LoVo (cell line): ENCODE measurements at places on chromosomes 3 and 15.

DNA sequence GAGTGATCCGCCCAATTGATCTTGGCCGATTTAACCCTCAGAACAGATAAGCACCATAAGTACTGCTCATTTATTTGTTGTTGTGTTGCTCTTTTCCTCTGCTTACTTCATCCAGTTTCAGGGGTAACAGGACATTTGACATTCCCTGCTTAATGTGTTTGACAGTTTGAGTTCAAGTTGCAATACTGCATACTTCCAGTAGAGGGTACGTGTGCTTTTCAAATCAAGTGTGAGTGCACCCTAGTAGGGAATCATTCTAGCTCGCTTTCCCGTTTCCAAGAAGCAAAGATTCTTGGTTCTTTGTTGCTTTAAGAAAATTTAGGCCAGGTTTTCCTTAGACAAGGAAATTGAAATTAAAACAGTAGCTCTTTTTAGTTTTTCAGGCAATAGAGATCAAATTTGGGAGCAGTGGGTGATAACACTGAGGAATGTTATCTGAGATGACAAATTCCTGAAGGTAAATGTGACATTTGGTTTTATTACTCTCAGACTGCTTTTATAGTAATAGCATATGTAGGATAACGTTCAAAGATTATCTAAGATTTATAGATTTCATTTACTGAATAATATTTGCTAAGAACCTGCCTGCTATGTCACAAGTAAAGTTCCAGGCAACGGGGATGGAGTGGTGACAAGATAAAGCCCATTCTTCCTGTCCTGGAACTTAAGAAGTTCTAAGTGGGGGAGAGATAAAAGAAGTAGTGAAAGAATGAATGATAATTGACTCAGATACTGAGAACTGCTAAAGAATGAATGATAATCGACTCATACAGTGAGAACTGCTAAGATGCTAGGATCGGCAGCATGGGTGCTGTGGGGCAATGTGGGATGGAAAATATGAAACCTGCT is 73.3 kb downstream of the SYNPR start:
- DNase-seq, result peak; percentile 62

DNA sequence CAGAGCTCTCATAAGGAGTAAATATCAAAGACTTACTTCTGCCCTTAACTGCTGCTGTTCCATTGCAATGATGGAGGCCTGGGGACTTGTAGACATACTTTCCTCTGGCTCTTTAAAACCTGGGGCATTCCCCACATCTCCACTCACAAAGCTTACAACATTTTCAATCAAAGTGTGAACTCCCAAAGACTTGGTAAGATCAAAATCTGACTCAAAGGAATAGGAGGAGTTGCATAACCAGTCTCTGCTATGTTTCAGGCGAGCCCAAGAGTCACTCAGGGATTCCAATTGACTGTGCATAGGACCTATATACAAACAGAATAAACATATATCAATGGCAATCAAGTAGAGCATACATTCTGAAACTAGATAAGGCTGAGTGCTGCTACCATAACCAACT is 101.5 kb downstream of the FBXL22 start:
- no peak for DNase-seq

DNA sequence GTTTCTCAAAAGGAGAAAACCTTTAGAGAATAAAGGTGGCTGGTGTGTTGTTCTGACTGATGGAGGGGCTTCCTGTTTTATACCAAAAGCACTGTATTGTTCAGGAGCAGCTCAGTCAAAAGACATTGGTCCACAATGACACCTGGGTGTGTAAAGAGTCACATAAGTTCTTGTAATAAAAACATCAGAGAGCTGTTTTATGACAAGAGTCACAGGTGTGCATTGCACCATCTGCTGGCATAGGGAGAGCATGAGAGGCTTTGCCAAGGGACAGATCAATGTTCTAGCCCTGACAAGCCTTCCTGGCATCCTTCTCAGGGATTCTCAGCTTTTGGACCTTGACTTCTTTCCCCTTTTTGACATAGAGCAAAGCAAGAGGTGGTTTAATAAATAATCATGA is 20.4 kb downstream of the ARPP21 start:
- peak; percentile 5 for DNase-seq

DNA sequence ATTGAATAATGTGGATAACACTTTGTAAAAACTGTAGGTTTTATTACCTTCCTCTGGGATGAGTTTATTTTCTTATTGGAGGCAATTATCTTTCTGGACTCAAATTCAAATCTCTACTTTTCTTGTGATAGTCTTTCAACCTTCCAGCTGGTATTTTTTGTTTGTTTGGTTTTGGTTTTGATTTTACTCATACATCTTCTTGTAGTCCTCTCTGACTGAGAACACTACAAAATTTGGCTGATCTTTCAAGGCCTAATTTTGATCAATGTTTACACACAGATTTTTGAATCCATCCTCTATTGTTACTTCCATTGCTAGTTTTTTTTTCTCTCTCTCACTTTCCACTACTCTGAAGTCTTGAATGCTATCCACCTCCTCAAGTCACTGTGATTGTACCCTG is 303.8 kb upstream of the NECTIN3 start:
- DNase-seq, result no peak

- no peak for DNase-seq
Observed at GRCh38 chr3:11613851-11614487, 29.7 kb downstream of the VGLL4 start.

DNA sequence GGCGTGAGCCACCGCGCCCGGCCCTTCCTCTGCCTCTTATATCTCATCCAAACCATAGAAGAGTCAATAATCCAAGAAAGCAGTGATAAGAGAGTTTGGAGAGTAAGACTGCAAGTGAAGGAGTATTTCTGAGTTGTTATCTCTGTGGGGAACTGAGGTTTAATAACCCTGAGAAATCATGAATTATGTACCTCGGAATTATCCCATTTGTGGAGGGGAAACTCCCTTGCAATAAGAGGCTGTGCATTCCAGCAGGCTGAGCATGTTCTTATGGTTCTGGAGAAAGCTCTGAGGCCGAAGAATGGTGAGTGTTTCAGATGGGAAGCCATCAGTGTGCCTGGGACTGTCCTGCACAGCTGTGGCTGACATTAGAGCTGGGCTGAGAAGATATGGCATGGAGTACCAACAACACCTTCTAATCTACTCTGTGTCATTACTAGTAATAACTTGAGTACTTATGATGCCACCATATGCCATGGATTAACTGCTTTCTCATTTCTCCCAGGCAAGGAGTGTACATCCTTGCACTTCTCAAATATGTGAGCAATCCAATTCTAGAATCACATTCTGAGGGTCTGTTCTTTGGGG is 31.4 kb upstream of the NOX5 start:
- DNase-seq, result no peak

DNA sequence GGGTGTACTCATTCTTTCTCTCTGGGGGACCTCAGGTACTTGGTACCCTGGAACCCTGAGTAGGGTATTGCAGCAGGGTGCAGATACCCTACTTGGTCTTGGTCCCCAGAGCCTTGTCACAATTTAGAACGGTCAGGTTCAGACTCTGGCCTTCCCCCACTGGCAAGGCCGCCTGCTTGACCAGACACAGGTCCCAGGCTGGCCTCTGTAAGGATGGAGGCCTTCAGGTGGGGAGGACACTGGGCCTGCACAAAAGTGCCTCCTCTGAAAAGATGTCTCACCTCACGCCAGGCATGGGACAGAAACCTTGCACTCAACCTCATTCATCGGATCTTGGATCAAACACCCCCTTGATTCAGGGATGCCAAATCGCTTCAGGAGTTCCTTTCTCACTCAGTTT is 158.4 kb downstream of the KLF13 start:
- no peak for DNase-seq

- no peak for DNase-seq
Observed at GRCh38 chr15:60895986-60896385, 333.1 kb downstream of the RORA start.

DNA sequence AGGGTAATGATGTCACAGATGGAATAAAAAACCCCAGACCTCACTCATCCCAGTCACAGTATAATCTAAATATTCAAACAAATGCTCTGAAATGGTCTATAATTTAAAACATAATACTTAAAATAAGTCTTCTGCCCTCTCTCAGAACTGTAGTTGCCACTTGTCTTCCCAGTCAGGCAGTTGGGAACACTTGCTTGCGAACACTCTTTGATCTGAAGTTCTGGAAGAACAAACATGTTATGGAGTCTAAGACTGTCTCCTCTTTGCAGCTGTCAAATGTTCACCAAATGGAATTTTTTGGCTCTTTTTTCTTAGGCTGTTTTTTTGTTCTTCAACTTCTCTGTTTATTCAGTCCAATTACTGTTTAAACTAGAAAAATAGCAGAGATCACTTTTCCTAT is 711.1 kb upstream of the GOLIM4 start:
- no peak for DNase-seq

- no peak for DNase-seq
Observed at GRCh38 chr3:189724356-189724755, 93.2 kb downstream of the TP63 start.

- peak; percentile 57 for DNase-seq
Observed at GRCh38 chr3:168094877-168095610, 680 bp downstream of the GOLIM4 start.

DNA sequence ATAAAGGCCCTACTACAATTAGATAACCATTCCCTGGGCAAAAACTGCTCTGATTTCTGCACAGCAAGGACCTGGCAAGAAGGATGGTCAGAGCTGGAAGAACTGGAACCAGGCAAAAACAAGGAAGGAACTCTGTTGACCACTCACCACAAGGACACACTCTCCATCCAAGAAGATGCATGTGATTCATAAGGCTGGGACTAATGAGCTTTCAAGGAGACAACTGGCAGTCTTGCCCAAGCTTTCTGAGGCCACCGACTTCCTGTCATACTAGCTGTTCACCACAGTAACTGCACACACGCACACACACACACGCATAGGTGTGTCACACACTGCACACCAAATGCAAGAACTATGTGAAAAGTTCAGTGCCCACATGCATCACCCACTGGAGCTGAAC is 256.6 kb downstream of the OCA2 start:
- no peak for DNase-seq

GRCh38 chr15:29034593-29035335 is 149.0 kb downstream of the APBA2 start:
- no peak for DNase-seq

- DNase-seq, result no peak
Observed at GRCh38 chr15:65659502-65660052, 37.8 kb downstream of the SLC24A1 start.

DNA sequence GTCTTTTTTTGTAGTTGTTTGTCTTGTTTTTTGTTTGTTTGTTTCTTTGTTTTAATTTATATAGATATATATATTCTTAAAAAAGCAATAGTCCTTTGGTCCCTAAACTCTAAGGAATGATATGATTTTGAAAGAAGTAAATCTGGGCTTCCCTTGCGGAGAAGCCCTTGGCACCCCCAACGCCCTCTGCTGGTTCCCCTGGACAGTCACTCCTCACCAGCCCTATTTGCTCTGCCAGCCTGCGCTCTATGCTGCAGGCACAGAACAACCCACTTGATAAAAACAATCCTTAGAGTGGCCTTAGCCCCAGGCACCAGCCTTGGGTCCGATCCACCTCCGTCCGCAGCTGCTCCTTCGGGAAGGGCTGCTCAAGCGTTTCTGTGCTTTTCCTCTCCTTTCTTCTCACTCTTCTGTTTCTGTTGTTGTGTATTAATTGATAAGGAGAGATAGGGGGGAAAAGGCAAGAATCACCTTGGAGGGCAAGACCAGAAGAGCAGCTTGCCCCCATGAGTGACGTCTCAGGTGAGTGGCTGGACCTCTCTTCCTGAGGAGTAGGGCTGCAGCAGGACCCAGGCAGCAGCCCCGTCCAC is 13.7 kb upstream of the PARP6 start:
- peak; percentile 26 for DNase-seq

GRCh38 chr3:36381311-36381956 is 1.1 kb downstream of the STAC start:
- DNase-seq, result no peak

GRCh38 chr15:27059610-27060202 is 88.7 kb downstream of the GABRG3 start:
- peak; percentile 23 for DNase-seq

GRCh38 chr15:44729408-44730127 is 6.8 kb upstream of the TRIM69 start:
- DNase-seq, result no peak

GRCh38 chr3:152381881-152382295 is 113.2 kb downstream of the MBNL1 start:
- no peak for DNase-seq

- no peak for DNase-seq
Observed at GRCh38 chr3:66211779-66212178, 9.0 kb upstream of the SLC25A26 start.

DNA sequence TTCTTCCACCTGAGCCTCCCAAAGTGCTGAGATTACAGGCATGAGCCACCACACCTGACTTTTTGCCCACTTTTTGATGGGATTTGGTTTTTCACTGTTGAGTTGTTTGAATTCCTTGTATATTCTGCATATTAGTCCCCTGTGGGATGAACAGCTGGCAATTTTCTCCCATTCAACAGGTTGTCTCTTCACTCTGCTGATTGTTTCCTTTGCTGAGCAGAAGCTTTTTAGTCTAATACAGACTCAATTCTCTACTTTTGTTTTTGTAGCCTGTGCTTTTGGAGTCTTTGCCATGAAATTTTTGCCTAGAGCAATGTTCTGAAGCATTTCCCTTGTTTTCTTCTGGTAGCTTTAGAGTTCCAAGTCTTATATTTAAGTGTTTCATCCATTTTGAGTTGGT is 62.7 kb upstream of the MFGE8 start:
- DNase-seq, result no peak

- no peak for DNase-seq
Observed at GRCh38 chr3:16609927-16610580, 4.8 kb upstream of the DAZL start.

- no peak for DNase-seq
Observed at GRCh38 chr3:102258666-102259227, 176.1 kb upstream of the ZPLD1 start.

- no peak for DNase-seq
Observed at GRCh38 chr3:111472556-111472955, 69.4 kb upstream of the CD96 start.

DNA sequence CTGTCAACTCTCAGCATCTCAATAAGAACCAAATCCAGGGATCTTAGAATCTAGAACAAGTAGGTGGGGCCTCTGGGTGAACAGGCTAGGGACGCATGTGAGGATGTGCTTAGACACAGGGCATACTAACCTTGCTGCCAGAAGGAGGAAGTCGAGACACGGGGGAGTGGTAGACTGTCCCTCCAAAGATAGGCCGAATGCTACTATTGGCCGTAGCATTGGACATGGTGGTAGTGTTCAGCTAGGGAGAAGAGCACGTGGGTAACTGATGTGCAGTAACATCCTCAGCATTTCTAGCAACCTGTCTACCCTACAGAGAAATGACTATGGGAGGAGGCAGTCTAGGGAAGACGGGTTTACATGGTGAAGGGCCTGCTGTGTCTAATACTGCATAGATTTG is 15.6 kb downstream of the RCCD1 start:
- no peak for DNase-seq

DNA sequence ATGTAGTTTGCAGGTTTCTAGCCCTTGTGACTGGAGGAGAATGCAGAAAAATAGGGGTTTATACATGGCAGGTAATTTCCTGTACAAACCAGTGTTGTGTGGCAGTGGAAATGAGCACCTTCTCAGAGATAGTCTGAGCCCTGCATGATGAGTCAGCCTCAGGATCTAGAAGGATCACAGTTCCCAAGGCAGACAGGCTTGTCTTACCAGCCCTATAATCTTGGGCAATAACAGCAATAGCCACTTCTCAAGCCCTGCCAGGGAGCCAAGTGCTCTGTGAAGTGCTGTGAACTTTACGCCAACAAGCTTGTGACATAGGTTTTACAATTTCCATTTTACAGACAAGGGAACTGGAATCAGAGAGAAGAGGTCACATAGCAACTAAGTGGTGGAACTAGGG is 89.4 kb downstream of the CD47 start:
- no peak for DNase-seq
